Activated CD8-positive, alpha-beta memory T cell treated with anti-CD3 and anti-CD28 coated beads for 36 hours (primary cell): ENCODE measurements at places on chromosomes 2 and 18. TPM values are rescaled to one million over a fixed set of nuclear protein-coding genes. Genes with fewer than 3 reads are reported as not detected.

MYO3B gene
- 0.31 TPM for total RNA-seq

RAPH1 gene
- total RNA-seq, result 1.5 TPM

SULT1C4 gene
- total RNA-seq, result not detected

CREG2 gene
- total RNA-seq, result not detected

ERFE gene
- total RNA-seq, result 0.21 TPM

ZNF638 gene
- total RNA-seq, result 76.0 TPM

TANC1 gene
- total RNA-seq, result 0.25 TPM

LHCGR gene
- total RNA-seq, result not detected

ST8SIA5 gene
- not detected for total RNA-seq

RBM43 gene
- 2.2 TPM for total RNA-seq
